ENCODE measurements at places on chromosomes 6 and 20.
A peak's percentile ranks its signal among the peaks of the same experiment; 100 is the strongest.

- no peak for DNase-seq
These were observed 134.8 kb upstream of the PHACTR3 start for GRCh38 chr20:59469267-59470252.

GRCh38 chr6:139676718-139677117, 302.3 kb upstream of the CITED2 start:
- no peak for DNase-seq

DNA sequence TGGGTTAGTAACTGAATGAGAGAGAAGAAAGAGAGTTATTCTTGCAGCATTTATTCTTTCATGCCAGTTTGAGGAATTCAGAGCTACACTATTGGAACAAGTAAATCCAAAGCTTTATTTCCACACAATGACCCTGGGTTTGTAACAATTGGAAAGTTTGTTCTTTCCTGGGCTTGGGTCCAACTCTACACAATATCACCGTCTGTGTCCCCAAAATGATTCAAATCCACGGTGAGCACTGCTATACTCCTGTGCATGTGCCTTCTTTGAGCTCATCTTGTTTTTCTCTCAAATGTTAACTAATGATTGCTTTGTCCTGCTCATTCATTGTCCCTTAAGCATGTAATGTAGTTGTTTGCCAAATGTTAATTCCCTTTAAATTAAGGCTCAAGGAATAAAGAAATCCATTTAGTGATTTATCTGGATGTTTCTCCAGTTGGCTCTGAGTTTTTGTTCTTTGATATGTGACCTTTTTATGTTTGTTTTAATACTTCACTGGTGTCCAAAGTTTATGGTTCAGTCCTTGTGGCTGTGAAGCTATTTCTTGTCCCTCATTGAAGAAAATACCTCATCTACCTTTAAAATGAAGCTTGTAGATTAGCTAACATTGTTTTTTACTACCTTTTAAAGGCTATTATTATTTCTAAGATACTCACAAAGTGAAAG, 20.5 kb upstream of the CRISP3 start:
- DNase-seq = no peak

DNA sequence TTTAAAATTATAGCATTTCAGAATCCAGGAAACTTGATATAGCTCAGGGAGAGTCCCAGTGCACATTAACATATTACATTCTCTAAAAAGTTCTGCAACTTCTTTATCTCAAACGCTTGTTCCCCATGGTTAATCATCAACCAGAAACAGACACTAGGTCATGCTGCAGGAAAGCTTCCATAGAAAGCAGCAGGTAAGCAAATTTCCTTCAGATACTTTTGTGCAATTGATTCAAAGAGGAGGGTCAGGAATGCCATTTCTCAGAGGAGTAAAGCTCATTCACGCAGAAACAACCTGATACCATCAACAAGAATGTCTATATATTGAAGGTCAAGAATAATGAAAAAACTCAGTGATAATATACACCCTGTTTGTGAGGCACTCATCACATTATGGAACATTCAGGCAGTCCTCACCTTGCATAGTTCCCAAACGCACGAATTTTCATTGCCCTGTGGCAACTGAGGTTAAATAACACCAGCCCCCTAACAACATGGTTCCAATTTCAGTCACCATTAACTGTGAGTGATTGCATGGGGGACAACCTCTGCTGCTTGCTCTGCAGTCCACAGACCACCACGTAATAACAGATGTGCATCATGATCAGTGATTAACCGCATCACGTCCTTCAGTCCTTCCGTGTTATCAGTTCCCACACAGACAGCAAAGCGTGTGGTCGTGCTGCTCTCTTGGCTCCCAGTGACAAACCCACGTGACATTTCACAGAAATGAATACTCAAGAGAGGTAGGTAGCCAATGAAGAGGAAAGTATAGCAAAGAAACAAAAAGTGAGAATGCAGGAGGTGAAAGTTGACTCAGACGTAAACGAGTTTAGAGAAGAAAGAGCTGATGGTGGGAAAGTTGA, 95.7 kb downstream of the LY86 start:
- DNase-seq = no peak

DNA sequence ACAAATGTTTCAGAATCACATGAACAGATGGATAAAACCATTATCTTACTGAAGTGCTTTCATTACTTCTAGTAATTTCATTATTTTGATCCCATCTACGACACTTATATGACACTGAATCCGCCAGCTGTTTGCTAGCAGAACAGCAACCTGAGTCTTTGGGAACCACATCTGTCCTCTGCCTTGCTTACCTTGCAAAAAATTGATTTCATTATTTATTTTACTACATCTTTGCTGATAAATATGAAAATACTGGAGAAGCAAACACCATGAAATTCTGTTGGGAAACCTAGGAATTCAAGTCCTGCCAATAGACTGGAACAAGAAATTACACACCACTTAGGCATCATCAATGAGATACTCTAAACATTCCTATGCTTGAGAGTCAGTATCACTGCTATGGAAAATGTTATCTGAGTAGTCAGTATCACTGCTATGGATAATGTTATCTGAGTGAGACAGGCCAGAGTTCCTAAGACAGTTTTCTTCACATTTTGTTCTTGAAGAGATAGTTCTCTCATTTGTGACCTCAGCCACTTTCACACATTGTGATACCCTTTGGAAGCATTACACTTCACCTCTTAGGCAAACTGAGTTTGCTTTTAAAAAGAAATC, 91.9 kb downstream of the PDE10A start:
- DNase-seq = no peak

- DNase-seq = no peak
These were observed 38.0 kb upstream of the APCDD1L start for GRCh38 chr20:58553166-58553696.

GRCh38 chr6:126926926-126927325, 191.5 kb upstream of the RSPO3 start:
- DNase-seq = no peak

DNA sequence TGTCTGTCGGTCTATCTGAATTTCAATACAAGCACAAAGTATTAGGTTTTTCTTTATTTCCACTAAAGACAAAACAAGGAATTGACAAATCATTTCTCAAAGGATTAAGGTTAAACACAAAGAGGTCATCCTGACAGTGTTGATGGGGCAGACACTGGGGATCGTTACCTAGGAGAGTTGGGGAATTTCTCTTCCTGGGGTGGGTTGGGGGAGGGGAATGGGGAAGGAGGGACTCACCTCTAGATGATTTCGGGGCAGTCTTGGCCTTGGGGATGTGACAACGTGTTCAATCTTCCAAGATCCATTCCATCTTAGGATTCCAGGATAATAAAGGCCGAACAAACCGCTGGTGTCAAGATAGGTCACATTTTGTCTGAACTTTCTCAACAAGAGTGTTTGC, 35.4 kb upstream of the FOXA2 start:
- no peak for DNase-seq

- DNase-seq = no peak
These were observed 862.7 kb upstream of the FLRT3 start for GRCh38 chr20:15200147-15200565.

- DNase-seq = no peak
These were observed 117.6 kb upstream of the DTNBP1 start for GRCh38 chr6:15780437-15780836.

GRCh38 chr6:87082160-87082721, 12.7 kb downstream of the CGA start:
- no peak for DNase-seq

GRCh38 chr20:50272030-50272723, 81.5 kb downstream of the CEBPB start:
- DNase-seq = no peak

DNA sequence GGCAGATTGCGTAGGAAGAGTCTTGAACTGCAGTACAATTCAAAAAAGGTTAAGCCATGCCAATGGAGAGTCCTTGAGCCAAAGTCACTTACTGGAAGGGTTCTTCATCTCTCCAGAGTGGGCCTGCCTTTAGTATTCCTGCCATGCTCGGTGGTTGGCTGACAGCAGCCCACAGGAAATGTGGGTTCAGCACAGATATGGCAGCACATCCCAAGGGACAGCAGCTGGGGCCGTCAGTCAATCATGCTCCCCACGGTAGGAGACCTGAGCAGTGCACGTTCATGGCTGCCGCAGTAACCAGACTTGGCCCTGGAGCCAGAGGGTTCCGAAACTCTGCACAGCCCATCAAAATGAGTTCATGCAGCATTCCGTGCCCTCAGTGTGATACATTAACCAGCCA, 63.6 kb upstream of the SIRPA start:
- no peak for DNase-seq

DNA sequence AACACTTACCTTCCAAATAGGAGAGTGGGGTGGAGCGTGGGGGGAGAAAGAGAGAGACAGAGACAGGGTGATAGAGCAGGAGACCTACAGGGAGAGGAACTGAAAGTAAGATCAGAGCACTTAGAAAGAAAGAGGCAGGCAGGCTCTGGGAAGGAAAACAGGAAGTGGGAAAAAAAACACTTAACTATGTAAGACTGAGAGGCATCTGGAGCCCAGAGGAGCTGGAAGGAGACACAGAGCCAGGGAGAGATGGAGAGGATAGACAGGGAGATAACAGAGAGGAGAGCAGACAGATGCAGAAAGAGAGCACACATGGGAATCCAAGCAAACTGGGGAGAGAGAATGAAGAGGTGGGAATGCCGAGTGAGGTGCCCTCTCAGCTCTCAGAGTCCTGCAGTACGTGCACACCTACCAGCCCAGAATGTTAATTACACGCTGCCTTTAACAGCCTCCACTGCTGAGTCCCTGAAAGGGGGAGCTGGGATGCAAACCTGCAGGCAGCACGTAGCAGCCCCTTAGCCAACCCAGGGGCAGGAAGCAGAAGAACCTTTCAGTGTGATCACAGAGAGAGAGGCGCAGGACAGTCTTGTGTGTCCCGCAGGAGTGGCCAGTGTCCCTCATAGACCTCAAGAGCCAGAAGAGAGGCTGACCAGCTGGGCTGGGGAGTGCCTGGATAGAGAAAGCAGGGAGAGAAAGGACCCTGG, 132.7 kb upstream of the LRFN2 start:
- no peak for DNase-seq

DNA sequence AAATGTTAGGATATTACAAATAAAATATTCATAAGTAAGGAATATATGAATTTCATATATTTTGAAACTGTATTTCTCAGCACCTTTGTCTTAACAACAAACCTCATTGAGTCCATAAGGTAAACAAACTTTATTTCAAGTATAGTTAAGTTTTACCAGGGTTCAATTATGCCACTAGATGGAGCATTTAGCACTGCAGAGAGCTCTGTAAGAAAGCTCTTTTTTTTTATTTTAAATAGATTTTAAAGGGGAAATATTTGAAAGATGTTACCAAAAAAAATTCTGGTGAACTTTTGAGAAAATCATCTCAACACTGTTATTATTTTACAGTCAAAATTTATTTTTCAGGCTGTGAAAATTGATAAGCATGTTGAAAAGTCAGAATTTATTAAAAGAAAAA, 955.2 kb upstream of the EYS start:
- DNase-seq = no peak

GRCh38 chr6:105994118-105994590, 92.0 kb upstream of the PRDM1 start:
- DNase-seq = peak; percentile 45

DNA sequence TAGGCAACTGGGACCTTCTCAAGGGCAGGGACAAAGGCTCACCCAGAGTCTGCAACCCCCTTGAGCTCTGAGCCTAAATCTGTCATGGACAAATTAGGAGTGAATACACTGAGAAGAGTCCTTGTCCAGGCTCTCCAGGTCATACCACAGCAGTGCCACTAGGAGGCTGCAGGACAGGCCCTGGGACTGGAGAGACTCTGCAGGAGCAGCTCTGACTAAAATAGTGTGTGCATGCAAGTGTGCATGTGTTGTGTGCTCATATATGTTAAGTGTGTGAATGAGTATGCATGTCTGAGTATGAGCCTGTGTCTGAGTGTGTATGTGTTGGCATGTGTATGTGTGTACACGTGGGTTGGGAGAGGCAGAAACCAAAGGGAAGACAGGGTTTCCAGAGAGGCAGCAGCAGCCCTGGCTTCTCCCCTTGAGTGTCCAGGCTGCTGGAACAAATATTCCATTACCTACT, 27.1 kb downstream of the MRPL14 start:
- no peak for DNase-seq

- no peak for DNase-seq
These were observed 496.7 kb downstream of the RNF144B start for GRCh38 chr6:18883851-18884250.

- DNase-seq = no peak
These were observed 35.3 kb downstream of the YTHDF1 start for GRCh38 chr20:63180569-63181185.

DNA sequence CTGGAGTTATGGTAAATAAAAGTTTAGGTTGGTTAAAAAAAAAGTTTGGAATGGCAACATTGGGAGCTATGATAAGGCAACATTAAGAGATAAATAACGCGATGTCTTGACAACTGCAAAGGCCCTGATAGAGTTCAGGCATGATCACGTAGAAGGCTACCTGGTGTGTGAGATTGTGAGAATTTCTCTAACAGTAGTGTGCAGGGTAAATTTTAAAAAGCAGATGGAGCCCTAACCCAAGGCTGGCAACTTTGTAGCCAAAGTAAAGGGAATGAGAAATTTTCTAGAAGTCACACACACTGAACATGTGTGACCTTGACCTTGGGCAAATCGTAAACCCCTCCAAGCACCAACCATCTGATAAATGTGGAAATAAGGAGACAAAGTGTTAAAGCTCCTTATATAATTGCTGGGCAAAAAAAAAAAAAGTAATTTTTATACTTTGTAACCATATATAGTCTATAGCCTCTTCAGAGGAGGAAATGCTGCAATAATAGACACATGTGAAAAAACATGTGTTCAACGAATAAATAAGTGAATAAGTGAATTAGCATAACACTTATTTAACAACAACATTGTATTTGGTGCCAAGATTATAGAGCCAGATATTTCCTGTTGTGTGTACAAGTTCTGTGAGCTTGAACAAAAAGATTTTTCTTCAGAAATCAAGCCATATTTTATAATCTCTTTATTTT, 18.2 kb downstream of the KCNQ5 start:
- no peak for DNase-seq

- peak; percentile 10 for DNase-seq
These were observed 102.8 kb downstream of the MOXD1 start for GRCh38 chr6:132298344-132298949.

DNA sequence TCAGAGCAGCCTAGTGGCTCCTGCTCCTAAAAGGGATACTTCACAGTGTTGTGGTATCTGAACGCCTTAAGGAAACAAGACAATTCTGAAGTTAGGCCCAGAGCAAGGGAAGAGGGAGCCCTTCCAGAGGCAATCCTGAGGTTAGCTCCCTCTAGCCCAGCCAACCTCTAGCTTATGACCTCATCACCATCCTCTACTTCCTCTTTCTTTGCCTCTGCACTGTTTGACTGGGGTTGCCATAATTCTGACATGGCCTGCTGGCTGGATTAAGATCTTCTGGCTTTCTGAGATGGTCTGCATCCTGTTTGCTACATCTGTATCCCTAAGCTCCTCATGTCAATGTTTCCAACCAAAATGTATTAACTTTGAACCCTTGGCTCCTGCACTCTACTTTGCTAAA, 23.3 kb upstream of the BMP2 start:
- DNase-seq = no peak

DNA sequence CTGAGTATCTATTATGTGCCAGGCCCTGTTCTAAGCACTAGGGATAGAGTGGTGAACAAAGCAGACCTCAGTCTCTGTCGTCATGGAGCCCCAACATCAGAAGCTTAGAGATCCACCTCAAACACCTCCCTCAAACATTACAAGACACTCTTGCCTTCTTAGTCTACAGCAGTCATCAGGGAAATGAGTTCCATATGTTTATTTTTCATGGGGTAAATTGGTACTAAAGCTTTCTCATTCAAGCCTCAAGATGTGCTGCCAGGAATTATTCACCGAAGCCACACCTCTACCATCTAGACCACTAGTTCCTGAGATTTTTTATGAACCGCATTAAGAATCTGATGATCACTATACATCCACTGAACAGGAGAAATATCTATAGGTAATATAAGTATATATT, 59.0 kb upstream of the TFB1M start:
- no peak for DNase-seq
